Motor neuron (in vitro differentiated cells): ENCODE measurements at places on chromosomes 13 and 19. TPM values are rescaled to one million over a fixed set of nuclear protein-coding genes. Genes with fewer than 3 reads are reported as not detected.

DNA sequence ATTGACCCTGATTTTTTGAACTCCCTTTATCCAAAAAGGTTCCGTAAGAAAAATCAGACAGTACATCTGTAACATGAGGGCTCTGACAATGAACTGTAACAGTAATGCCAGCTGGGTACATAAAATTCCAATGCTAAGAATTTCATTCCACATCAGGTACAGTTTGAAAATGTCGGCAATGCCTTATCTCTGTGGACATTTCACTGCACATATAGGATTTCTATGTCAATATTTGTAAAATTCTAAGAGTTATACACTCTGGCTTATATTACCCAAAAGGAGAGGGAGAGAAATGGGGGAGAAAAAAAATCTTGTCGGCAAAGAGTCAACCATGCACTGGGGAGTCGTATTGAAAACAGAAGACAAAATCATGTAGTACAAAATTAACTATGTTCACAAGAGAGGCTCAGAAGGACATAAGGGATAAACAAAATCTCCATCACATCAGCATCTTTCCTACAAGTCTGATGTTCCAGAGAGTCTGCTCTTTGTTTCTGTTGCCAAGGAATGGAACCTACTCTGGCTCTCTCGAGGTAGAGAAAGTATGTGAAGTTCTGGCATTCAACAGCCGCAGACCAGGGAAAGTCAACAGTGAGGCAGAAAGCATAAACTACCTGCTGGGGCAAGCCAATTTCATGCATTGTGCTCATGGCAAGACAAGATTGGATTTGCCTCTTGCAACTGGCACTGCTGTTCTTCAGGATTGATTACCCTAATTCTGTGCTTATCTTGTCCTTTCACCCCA lies 72.4 kb downstream of the STARD13 start:
- peak; percentile 40 for ATAC-seq

GRCh38 chr13:28324181-28324789 lies 170.6 kb downstream of the FLT1 start:
- peak; percentile 93 for ATAC-seq

DNA sequence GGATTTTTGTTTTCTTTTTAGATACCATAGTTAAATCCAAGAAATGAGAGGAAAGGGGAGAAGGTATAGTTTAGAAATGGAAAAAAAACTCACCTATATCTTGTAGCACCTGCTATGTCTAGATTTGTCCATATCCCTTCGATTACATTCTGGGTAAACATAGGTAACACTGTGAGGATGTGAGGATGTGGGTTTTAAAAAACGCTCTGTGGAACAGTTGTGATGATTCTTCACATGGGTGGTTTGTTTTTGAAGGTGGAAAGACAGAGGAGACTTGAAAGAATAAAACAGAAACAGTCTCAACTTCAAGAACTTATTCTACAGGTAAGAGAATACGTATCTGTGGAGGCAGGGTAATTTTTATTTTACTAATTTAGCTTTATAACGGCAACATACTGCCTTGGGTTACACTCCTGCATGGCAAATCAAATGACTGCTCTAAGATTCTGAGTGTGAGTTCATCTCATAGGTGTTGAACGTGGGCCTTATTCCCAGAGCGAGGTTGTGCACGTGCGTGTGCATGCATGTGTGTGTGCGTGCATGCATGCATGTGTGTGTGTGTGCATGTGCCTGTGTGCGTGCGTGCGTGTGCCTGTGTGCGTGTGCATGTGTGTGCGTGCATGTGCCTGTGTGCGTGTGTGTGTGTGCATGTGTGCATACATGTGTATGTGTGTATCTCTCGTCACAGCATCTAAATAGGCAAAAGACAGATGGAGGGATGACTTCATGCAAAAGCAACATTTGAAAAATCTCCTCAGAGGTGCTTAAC lies 23.5 kb downstream of the ATP4B start:
- ATAC-seq, result no peak

- no peak for ATAC-seq
Measured at GRCh38 chr13:113106711-113107351, 1.2 kb downstream of the F7 start.

POLR2E gene
- total RNA-seq, result 186 and 233 TPM in 2 replicates

DNA sequence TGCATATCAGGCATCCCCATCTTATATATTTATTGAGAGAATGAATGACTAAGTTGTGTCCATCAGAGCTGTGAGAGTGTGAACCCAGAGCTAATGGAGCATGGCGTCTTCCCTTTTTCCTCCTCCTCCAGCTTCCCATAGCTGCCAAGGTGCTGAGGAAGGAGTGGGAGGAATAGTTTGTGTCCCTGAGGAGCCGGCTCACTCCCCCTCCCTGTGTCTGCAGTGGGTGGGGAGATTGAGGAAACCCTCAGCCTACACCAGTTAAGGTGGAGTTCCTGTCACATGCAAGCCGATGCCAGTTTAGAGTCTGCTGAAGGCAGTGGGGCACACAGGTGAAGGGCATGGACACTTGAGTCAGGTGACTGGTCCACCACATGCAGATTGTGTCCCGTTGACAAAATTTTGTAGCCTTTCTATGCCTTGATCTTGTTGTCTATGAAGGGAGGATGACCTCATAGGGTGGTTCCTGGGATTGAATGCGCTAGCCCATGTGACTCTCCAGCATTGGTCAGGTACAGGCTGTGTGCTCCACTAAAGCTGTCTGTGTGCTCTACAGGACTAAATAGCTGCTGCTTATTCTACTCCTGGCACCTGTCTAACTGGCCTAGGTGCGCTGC lies 47.6 kb upstream of the GPI start:
- ATAC-seq, result peak; percentile 44

- no peak for ATAC-seq
Measured at GRCh38 chr13:51704399-51705313, 99.3 kb downstream of the DHRS12 start.

CRLF1 gene
- 1.9 and 3.1 TPM in 2 replicates for total RNA-seq
